Stimulated activated CD4-positive, alpha-beta T cell treated with anti-CD3 and anti-CD28 coated beads, Interleukin-12 subunit alpha, Interleukin-12 subunit beta, amount 100 ng/mL, for 48 hours (primary cell): ENCODE measurements at places on chromosomes 2 and 18.

DNA sequence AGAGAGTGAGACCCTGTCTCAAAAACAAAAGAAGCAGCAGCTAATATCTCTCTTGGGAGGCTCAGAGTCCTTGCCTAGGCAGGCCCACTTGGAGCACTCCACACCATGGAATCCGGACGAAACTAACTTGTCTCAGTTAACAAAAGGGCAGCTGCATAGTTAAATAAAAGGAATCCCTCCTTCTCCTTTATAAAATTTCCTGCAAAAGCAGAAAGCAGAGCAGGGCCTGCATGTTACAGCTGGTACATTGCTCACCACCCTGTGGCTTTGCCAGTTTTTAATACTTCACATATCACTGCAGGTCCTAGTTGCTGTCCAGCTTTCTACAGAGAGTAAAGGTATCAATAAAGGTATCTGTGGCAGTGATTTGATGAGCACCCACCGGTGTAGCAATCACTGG, 93.6 kb downstream of the ASAP2 start:
- DNase-seq: no peak

DNA sequence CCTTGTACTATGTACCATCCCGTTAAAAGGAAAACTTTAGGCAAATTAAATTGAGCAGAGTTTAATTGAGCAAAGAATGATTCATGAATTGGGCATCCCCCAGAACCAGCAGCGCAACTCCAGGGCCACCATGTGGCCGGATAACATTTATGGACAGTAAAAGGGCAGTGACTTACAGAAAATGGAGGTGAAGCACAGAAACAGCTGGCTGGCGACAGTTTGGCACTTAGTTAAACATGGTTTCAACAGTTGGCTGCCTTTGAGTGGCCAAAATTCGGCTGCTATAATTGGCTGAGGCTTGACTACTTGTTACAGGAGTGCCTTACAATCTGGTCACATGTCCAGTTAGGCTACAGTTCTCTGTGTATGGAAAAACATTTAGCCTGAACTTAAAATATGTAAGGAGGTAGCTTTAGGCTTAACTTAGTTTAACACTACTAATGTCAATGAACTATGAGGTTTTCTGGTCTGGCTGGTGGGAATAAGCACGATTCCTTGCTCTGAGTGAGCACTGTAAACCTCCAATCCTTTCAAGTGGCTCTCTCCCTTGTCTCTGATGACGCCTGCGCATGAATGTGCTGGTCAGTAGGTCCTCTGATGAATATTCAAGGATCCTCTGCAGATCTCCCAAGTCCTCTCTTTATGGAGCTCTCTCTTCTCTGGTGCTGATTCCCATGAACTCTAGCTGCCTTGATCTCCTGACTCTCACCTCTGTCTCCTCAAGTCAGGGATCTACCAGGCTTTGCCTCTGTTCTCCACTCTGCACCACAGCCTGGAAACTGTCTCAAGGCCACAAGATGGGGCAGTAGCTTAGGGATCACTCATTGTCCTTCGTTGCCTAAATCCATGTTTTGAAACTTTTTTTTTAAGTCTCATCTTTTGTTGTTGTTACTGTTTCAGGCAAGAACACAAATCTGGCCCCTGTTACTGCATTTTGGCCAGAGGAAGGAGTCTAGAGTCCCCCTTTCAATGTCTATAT, 24.4 kb upstream of the RAB31 start:
- DNase-seq: no peak

DNA sequence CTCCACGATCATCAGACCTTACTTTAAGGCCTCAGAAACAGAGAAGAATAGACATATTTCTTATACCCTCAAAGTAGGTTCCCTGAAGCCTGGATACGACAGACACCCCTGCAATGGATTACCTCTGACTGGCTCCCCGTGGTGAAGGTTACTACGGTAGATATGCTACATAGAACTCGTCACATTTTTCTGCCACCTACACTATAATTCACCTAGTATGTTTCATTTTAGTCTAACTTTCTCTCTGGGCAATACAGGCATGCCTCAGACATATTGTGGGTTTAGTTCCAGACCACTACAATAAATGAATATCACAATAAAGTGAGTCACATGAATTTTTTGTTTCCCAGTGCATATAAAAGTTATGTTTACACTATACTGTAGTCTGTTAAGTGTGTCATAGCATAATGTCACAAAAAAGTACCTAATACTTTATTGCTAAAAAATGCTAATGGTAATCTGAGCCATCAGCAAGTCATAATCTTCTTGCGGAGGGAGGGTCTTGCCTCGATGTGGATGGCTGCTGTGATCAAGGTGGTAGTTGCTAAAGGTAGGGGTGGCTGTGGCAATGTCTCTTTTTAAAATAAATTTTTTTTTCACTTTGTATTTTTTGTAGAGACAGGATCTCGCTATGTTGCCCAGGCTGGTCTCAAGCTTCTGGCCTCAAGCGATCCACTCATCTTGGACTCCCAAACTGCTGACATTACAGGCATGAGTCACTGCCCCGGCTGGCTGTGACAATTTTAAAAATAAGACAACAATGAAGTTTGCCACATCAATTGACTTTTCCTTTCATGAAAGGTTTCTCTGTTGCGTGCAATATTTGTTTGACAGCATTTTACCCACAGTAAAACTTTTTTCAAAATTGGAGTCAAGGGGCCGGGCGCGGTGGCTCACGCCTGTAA, 64.6 kb downstream of the TGIF1 start:
- DNase-seq: no peak

DNA sequence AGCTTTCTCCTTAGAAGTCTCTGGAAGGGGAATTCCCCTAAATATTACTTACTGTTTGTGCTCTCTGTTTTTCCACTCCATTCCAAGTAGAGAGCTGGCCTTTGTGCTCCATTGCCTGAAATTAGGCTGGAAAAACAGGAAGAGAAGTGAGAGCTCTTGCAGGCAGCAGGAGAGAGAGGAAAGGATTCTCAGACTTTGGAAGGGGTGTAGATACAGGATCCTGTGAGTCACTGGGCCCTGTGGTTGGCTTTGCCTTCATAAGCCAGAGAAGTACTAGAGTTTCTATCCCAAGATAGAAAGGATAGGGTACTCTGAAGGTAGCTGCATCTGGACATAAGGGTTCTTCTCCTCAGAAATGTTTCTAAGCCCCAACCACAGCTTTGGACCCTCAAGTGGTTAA, 188.9 kb downstream of the CMPK2 start:
- DNase-seq: no peak

GRCh38 chr18:78770139-78770822, 209.3 kb upstream of the SALL3 start:
- no peak for DNase-seq

- no peak for DNase-seq
Observed at GRCh38 chr18:51867767-51868166, 472.2 kb upstream of the DCC start.

DNA sequence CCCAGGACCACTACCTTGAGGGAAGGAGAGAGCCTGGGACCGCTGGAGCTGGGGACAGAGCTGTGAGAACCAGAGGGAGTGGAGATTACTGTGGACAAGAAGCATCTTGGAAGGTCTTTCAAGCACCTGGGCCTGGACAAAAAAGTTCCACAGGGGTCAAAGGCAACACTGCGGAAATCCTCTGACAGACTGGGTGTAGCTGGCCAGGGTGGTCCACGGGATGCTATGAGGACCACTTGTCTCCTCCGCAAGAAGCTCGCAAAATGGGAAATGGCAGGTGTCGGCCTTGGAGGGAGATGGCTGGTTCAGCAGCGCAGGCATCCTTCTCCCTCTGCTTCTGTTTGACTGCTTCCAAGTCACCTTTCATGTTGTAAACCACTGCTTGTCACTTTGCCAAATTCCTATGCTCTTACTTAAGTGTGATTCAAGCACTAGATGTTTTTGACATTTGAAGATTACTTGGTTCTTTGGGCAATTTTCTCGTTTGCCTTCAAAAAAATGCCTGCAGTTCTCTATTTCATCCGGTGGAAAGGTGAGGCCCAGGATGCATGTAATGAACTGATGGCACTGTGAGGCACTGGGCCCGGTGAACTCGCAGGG, 27.7 kb downstream of the KLHL29 start:
- no peak for DNase-seq

DNA sequence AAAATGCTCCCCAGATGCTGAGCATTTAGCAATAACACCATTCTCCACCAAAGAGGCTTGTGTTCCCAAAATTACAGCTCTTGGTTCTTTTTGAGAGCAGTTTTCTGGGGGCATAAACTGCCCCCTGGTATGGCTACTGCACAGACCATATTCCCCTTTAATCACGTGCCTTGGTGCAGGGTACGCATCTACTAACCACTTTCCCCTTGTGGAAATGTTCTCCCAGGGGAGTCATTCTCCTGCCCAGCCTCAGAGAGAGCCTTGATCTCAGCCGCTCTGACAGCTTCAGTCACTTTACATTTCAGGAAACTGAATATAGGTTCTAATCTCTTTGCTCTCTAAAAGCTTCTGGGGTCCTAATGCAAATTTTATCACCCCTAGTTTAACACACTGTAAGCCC, 44.7 kb upstream of the EML6 start:
- DNase-seq: no peak

DNA sequence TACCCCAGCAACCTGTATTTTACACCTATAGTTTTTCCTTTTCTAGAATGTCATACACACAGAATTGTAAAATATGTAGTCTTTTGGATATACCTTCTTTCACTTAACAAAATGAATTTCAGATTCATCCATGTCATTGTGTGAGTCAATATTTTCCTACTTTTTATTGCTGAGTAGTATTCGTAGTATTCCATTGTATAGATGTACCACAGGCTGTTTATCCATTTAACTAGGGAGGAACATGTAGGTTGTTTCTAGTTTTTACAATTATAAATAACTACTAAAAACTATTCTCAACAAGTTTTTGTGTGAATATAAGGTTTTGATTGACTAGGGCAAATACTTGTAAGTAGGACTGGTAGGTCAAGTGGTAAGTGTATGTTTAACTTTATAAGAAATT, 187.4 kb downstream of the ACOXL start:
- DNase-seq: no peak

DNA sequence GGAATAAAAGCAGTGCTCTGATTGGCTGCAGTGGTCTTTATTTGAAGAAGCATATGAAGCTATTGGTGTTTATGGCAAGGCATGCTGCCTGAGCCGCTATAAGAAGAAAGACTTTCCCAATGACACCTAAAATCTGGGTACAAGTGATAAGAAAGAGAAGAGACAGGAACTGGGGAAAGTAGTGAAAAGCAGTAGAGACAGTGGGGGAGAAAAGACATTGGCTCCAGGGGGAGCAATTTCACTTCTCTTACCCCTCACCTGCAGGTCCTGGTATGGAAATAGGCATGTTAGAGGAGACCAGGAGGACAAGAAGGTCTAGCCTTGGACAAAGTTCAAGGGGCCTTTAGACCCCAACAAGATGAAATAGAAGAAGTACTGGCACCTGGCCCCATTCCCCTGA, 47.1 kb downstream of the PLCL1 start:
- DNase-seq: no peak

- DNase-seq: peak; percentile 74
Observed at GRCh38 chr2:37890893-37891495, 34.1 kb upstream of the RMDN2 start.

DNA sequence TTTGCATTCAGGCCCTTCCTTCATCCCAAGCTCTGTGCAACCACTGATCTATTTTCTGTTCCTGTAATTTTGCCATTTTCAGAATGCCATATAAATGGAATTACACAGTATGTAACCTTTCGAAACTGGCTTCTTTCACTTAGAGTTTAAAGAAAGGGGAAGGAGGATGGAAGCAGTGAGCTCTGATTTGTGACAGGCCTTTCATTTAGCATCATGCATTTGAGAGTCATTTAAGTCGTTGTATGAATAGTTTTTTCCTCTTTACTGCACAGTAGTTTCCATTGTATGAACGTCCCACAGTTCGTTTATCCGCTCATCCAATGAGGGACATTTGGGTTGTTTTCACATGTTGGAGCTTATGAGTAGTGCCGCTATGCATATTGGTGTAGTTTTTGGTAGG, 67.0 kb downstream of the LBH start:
- DNase-seq: no peak

DNA sequence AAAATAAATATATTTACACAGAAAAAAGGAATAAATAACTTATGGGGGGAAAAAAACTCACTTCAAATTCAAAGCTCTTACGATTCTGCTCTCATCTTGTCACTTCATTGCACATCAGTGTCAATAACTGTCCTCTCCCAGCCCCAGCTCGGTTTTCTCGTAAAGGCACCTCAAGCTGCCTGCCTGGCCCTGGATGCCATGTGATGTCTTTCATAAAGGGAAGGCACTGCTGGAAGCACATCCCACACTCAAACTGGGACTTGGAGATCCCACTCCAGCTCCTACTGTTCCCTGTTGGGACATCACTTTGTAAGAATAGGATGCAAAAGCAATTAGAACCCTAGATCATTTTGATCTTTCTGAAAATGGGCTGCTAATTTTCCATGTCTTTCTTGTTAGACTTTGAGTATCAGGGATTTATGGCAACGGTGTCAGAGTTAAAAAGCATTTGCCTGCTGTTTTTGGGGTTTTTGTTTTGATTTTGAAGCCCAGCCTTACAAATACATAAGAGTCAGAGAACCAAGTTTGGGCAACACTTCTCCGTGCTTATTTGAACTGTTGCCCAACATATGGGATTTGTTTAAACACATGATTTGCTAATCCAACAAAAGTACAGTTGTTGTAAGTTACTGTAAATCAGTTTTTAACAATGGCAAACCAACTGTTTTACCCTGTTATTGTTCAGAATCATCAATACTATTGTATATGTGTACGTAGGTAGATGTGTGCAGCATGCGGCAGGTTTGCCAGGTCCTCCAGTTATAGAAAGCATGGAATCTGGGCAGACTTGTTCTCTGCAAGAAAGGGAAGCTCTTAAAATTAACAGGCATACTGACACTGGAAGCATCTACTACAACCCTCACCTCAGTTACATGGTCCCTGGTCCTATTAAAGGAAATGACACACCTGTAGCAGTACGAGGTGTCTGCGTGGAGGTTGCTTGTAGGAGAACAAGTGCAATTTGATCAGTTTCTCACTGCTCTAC, 20.6 kb downstream of the SERTAD2 start:
- DNase-seq: no peak

DNA sequence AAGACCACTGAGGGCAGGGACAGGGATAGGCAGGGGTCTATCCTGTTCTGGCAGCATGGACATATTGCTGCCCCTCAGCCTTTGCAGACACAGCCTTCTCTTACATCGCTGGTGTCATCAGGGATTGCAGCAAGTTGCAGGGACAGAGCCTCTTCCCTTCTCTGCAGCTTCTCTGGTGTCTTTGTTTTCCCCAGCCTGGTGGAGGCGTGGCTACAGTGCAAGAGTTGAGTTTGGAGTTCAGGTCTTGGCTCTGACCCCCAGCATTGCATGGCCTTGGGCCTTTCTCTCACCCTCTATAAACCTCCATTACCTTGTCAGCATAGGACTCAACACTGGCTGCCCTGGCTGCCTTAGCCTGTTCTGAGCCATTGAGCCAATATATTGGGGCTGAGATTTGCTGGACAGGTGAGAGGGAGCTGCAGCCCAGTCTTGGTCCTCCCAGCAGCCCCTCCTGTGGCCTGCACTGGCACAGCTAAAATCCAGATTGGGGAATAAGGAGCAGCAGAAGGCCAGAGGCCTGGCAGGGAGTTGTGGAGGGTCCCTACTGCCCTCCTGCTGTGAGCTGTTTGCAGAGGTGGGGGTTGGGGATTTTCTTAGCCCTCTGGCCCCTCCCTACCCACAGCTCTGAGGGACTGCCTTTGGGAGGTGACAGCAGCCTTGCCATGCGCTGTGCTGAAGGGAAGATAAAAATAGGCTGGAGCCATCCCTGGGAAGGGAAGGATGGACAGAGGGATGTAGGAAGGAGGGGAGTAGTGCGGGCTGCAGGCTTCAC, 22.8 kb downstream of the EHD3 start:
- DNase-seq: no peak
